Left cardiac atrium (tissue), 4 donors: ENCODE measurements at places on chromosomes 2 and 18.

GRCh38 chr2:141824790-141825189 lies 306.0 kb downstream of the LRP1B start:
- no peak for DNase-seq

GRCh38 chr2:114752425-114752824 lies 310.0 kb downstream of the DPP10 start:
- no peak for DNase-seq

DNA sequence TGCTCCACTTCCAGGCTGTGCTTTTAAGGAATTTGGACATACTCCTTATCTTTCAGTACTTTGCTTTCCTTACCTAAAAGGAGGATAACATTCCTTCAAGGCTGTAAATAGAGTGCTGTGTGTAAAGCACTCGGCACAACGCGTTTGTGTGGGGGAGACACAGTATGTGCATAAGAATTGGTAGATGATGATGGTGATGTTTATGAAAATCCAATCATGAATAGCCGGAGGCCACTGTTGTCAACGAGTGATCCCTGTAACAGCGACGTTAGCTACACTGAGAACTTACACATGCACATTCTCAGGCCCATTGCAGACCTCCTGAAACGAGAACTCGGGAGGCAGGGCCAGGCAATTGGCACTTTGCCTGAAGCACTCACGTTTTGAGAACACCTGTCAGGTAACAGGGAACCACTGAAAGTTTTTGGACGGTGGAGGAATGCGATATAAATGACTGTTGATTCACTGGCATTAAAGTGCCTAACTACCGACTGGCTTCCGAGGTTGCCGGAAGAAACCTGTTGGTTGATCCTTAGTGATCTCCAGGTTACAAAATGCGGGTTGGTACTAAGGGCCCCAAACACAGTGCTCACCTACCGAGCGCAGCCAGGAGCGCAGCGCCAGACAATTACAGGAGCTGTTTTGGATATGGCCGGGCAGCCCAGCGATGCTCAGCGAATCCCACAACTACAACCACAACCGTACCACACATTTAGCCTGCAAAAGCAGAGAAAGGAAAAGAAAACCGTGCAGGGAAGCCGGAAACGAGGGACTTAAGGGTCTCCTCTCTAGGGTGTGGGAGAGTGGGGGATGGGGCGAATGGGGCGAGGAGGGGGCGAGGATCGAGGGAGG lies 1.0 kb upstream of the MAP4K4 start:
- DNase-seq, result peak; percentile 33

DNA sequence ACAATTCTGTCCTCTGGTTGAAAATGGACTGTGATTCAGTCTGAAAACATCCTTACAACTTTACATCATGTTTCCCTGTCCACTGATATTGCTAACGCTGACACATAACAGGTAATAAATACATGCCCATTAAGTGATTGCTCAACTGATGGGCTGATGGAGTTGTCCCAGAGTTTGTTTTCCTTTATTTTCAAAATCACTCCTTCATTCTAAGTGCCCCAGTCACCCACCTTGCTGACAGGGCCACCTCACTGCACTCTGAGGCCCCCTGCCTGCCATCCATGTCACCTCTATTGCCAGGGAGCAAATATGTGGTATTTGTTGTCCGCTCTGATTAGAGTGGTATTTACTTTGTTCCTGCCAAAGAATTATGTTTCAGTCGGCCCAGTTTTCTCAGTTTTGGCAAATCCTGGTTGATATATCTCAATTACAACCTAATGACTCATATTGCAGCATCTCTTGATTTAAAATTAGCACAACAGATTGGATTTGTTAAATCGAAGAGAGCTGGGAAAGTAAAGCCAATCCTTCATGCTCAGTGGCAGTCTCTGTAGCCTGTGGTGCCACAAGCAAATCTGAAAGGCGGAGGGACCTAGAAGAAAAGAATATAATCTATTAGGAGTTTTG lies 105.1 kb downstream of the RDH14 start:
- DNase-seq, result no peak

DNA sequence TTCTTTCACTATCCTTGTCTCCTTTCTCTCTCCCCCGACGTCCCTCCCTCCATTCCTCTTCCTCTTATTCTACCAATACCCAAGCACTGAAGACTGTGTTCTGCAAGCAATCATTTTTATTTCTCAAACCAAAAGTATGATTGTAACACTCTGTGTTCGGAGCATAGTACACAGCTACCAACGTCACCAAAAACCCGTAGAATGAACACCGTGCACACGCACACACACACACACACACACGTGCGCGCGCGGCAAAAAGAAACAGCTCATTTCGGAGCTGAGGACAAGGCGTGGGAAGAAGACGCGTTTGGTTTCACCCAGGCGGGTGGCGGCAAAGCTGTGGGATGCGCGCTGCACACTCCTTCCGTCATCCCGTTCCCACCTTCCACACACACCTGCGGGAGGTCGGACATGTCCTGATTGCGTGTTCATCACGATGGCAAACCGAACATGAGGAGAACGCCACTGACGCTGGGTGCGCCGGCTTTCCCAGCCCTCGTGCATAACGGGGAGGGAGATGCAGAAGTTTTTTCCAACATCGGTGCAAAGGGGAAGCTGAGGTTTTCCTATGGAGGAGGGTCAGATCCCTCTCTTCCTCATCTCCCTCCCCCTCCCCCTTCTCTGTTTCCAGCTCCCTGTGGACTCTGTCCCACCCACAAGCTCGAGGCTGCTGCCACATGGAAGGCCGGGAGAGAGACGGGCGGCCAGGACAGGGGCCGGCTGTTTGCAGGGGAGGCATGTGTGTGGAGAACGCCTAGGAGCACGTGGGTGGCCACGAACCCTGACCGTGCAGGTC lies 20.4 kb downstream of the MBP start:
- no peak for DNase-seq

DNA sequence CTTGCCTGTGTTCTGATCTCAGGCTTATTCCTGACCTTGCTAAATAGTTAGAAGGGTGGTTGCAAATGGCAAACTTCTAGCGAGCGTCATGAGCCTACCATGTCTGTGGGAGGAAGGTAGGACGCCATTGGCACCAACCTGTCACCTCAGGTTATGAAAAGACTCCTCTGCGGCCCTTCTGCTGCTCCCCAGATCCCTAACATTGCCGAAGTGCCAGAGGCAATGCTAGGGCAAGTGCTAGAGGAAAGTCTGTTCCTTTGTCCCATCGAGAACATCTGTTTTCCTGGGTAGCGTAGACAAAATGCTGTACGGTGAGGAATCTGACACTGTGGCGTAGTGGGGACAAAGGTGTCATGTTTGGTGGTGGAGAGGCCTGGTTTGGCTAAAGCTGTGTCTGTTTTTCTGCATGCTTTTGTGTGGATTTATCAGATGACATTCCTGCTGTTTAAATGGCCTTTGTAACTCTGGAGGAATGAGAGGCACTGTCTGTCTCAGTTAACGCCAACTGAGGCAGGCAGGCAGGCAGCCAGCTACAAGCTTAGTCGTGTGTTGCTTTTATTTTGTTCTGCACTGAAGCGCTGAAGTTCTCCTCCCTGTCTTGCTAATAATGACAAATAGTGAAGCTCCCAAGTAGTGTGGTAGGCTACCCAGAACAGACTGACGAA lies 94.1 kb downstream of the PRPF40A start:
- no peak for DNase-seq

- DNase-seq, result no peak
Measured at GRCh38 chr2:204008352-204008751, 71.8 kb downstream of the ICOS start.

DNA sequence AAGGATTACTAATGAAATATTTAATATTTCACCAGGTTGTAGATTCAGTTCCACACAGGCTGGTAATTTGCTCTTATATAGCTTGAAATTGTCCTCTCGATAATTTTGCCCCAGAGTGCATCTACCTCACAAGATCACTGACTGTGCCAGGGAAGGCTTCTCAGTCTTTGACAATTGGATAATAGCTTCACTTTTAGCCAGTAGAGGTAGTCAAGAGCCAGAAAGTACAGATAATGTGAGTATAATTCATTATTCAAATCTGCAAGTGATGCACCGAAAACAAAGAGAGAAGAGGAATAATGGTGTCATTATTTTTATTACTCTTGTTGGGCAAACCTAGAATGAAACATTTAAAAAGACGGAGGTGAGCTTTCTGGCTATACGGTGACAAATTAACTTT lies 292.8 kb downstream of the EN1 start:
- no peak for DNase-seq

GRCh38 chr2:69689466-69689865 lies 45.9 kb upstream of the AAK1 start:
- no peak for DNase-seq

DNA sequence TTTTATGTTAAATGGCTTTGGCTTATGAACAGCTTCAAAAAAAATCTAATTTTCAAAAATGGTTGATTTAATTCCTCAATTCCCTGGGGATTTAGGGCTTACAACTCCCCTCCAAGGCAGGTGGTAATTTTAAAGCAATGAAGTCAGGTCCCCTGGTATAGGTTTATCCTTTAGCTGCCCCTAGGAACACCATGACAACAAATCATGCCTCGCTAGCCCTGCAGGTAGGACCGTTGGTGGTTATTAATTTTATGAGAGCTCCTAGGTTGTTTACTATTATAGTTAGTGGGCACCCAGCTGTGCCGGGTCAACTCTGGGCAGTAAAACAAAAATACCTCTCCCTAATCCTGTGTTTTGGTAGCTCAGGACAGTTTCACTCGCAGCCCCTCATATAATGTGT lies 26.2 kb upstream of the MBOAT2 start:
- DNase-seq, result no peak

DNA sequence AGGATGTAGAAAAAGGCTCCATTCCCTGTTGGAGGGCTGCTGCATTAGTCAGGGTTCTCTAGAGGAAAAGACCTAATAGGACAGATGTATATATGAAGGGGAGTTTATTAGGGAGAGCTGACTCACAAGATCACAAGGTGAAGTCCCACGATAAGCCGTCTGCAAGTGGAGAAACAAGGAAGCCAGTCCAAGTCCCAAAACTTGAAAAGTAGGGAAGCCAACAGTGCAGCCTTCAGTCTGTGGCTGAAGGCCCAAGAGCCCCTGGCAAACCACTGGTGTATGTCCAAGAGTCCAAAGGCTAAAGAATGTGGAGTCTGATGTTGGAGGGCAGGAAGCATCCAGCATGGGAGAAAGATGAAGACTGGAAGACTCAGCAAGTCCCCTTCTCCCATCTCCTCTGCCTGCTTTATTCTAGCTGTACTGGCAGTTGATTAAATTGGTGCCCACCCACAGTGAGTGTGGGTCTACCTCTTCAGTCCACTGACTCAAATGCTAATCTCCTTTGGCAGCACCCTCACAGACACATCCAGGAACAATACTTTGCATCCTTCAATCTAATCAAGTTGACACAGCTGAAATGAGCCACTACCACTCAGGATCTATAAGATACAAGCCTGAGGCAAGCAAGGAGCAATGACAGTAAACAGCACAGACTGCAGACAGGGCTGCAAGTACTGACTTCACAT lies 30.0 kb upstream of the ATG16L1 start:
- no peak for DNase-seq

- peak; percentile 51 for DNase-seq
Measured at GRCh38 chr18:49041435-49042245, 90.9 kb upstream of the SMAD7 start.

DNA sequence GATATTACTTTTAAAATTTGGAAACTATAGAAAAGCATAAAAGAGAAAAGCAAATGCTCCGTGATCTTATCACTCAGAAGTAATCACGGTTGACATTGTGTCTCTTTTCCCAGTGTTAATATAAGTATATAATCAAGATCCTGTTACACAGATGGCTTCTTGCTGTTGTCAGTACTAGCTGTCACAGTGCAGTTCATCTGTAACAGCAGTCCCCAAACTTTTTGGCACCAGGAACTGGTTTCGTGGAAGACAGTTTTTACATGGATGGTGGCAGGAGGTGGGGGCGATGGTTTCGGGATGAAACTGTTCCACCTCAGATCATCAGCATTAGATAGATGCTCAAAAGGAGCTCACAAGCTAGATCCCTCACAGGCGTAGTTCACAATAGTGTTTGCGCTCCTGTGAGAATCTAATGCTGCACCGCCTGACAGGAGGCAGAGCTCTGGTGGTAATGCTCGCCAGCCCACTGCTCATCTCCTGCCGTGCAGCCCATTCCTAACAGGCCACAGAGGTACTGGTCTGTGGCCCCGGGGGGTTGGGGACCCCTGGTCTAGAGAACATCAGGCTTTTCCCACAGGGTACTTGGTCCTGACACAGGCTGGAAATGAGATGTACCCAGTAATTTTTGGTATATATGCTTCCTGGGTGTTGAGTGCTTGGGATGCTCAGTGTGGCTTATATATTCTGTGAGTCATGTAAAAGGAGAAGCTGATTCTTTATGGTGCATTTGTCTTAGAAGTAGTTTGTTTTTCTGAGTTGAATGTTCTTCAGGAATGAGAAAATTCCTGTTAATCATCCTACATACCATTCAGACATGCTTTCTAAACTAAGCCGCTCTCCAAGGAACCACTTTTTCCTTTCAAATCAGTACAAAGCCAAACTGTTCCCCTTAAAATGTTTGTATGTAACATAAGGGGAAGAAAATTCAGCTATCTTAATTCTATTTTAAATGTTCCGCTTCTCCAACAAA lies 121.8 kb downstream of the NCK2 start:
- no peak for DNase-seq

DNA sequence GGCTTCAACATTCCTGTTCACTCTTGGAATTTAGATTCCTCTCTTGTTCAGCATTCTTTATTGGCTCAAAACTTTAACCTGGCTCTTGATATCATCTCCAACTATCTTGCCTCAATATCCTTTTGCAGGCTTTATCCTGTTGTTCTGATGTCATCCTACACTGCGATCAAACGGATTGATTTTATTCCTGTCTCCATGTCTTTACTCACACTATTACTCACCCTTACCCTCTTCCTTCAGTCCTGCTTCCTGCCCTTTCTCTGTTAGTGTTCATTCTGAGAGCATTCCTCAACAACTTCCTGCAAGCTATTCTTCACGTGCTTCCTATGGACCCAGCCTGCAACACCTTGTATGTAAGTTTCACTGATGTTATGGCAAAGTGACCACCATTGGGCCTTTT lies 264.7 kb downstream of the RNF152 start:
- no peak for DNase-seq

- no peak for DNase-seq
Measured at GRCh38 chr2:187118331-187119099, 269.5 kb upstream of the ZSWIM2 start.

DNA sequence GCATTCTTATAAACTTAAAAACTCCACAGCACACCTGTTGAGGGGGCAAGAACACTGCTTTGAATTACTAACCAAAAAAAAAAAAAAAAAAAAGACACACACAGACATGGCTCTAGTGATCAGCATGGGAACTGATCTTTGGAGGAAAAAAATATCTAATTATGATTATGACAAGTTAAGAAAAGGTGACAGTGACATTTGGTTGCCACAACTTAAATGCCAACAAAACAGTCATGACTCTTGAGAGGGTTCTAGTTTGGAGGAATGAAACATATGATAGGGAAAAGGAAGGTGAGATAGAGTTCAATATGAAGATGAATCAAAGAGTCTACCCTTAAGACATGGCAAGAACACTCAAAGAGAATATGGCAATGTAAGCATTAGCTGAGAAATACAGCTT lies 20.6 kb downstream of the USP37 start:
- no peak for DNase-seq

- DNase-seq, result peak; percentile 14
Measured at GRCh38 chr2:239583879-239584859, 183.3 kb upstream of the HDAC4 start.

GRCh38 chr2:99877963-99878362 lies 264.4 kb downstream of the AFF3 start:
- no peak for DNase-seq

GRCh38 chr2:215110918-215111317 lies 27.5 kb downstream of the ABCA12 start:
- no peak for DNase-seq
